ENCODE measurements at places on chromosomes 12 and 14. TPM values are rescaled to one million over a fixed set of nuclear protein-coding genes. Genes with fewer than 3 reads are reported as not detected.

The DNAI7 gene
- not detected for total RNA-seq

The CDC42BPB gene
- 191 TPM for total RNA-seq

The DBX2 gene
- not detected for total RNA-seq

The ACRBP gene
- 0.58 TPM for total RNA-seq

The NTF3 gene
- not detected for total RNA-seq

GRCh38 chr12:69000074-69000473 lies 67.1 kb upstream of the CPM start:
- DNase-seq, result no peak

GRCh38 chr12:98374007-98374406 lies 141.4 kb upstream of the TMPO start:
- DNase-seq, result no peak

GRCh38 chr12:43331935-43332334 lies 220.1 kb downstream of the ADAMTS20 start:
- no peak for DNase-seq
